ENCODE measurements at places on chromosomes 12 and 14.

DNA sequence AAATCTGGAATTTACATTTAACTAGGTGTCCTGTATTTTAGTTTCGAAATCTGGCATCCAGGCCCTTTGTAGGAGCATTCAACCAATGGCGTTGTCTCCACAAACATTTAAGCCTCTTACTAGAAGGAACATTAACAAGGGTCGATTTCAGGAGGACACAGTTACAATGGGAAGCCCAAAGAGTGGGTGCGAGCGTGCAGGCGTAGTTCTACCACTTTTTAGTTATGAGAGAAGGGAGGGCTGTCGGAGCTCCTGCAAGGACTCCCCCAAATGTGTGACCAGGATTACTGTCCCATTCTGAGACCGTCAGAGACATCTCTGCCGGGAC lies 365 bp upstream of the ABHD4 start:
- DNase-seq = no peak

- DNase-seq = no peak
Observed at GRCh38 chr14:24556756-24557155, 19.3 kb downstream of the CTSG start.

DNA sequence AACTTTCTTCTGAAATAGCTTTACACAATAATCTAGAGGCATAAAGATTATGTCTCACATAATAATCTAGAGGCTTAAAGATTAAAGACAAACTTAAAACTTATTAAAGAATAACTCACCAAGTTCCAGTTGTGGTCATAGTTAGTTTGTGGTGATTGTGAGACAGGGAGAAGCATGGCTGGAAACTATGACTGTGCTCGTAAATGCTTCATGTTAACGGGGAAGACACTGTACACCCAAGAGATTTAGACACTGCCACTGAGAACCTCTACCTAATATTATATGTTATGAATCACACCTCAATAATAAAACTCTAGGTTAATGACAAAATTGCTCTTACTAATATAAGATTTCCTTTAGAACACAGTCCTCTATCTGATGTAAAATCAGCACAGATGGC lies 541.6 kb downstream of the TMEM121 start:
- DNase-seq = no peak

DNA sequence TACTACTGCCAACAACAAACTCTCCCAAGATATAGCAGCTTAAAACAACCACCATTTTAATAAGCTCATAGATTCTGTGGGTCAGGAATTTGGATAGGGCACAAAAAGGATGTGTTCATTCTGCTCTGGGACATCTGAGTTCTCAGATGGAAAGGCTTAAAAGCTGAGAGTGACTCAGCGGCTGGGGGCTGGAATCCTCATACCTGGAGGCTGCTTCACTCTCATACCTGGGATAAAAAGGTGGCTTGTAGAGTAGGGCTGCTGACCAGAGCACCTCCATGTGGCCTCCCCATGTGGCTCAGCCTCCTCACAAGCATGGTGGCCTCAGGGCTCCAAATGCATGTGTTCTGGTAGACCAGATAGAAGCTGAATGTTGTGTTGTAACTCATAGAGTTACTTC lies 20.2 kb upstream of the PELI2 start:
- no peak for DNase-seq

GRCh38 chr12:93766796-93767523 lies 89.8 kb downstream of the CRADD start:
- DNase-seq = no peak

- peak; percentile 98 for DNase-seq
Observed at GRCh38 chr12:57454566-57455373, at the start of gene INHBE. Gene INHBE (plus strand): TSS chr12:57455307. CDS start chr12:57455537, 230 bp downstream.

DNA sequence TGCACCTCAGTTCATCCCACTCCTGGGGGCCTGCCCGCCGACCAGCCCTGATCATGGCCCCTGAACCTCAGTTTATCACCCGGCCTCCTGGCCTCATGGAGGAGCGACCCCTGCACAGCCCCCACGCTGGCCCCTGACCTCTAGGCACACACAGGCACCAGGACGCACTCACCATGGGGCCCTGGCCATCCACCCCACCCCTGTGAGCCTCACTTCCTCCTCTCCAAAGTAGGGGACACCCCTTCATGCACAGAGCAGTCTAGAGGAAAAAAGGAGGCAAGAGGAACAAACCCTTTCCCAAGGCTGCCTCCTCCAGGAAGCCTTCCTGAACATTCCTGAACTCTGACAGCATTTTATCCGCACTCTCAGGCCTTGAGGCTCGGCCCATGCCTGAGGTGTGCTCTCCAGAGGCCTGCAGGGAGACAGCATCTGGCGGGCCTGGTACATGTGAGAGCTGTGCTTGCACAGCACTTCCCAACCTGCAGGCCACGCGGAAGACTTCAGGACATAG lies 39.4 kb downstream of the CCNK start:
- DNase-seq = no peak

DNA sequence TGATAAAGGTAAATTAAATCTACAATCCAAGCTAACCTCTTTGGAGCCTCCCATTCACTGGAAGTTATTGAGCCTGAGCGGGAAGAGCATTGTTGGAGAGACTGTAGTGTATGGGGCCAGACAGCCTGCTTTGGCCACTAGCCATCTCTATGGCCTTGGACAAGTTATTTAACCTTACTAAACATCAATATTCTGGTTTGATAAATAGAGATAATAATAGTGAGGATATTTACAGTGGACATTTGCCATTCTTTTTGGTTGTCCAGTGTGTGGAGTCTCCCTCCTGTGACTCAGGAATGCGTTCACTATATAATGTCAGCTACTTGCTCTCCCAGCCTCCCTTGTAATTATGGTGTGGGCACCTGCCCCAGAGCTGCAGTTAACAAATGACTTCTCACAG lies 216.1 kb downstream of the SLC38A4 start:
- no peak for DNase-seq

- no peak for DNase-seq
Observed at GRCh38 chr14:23173031-23173430, 10.4 kb downstream of the SLC7A8 start.

DNA sequence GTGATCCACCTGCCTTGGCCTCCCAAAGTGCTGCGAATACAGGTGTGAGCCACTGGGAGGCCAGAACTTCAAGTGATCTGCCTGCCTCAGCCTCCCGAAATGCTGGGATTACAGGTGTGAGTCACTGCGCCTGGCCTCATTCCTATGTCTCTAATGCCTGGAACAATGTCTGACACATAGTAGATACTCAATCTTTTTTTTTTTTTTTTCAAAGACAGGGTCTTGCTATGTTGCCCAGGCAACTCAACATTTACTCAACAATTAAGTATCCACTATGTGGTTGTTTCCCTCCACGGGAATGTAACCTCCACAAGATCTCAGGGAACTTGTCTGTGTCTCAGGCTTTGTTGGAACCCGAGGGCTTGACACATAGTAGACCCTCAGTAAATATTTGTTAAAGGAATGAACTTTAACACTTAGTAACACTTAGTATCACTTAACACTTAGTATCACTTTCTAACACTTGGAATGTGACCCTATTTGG lies 3.0 kb upstream of the TMEM120B start:
- DNase-seq = no peak

- DNase-seq = no peak
Observed at GRCh38 chr14:70378696-70379095, 19.2 kb upstream of the COX16 start.

GRCh38 chr12:6180268-6181051 lies 19.7 kb upstream of the CD9 start:
- DNase-seq = no peak

- peak; percentile 36 for DNase-seq
Observed at GRCh38 chr14:90760591-90761316, 55.5 kb downstream of the TTC7B start.

- DNase-seq = no peak
Observed at GRCh38 chr14:105154476-105154871, 14.1 kb downstream of the JAG2 start.

DNA sequence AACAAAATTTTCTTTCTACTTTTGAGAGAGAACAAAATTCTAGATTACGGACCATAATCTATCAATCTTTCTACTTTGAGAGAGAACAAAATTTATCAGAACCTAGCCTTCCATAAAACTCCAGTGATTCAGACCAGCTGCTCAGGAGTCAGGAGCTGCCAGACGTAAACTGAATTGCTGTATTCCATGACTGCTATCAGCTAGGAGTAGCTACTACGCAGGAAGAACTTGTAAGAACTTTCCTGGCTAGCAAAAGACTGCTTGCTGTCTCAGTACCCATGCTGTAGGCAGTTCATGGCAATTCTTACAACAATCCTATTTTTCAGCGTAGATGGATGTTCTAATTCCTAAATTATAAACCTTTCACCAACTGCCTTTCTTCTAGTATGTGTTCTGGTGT lies 73.3 kb downstream of the MED13L start:
- DNase-seq = no peak

GRCh38 chr14:95062946-95063345 lies 94.4 kb downstream of the DICER1 start:
- DNase-seq = no peak

DNA sequence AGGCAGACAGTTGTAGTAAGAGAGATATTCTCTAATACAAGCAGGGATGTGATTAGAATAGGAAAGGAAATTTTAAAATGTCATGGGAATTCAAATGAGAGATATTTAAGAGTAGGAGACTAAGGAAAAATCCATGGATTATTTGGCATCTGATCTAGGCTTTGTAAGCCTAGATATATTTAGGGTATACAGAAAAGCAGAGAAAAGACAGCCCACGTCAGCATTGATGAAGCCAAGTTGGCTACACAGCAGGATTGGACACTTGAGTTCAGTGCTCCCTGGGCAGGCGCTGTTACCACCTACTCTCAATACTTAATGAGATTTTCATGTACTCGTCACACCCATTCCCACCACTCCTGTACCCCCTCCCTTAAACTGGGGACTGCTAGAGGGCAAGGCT lies 1.7 kb upstream of the KCNJ8 start:
- no peak for DNase-seq

DNA sequence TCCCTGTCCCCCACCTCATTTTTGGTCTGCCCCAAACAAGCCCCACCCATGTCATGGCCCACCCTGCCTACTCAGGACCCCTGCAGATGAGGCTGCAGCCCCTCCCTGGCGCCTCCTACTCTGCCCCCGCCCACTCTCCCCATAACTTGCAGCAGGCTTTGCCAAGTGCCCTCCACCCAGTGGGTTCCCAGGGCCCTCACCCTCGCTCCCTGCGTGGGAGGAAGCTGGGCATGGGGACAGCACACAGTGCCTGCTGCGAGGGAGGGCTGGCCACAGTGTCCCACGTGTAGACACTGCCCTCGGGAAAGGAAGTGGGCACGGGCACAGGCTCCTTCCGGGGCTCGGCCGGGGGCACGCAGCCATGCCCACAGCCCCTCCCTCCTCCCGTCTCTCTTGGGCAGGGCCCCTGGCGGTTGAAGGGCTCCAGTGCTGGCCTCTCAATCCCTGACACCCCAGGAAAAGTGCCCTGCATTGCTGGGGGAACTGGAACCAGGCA lies 9.4 kb downstream of the AKT1 start:
- DNase-seq = no peak

GRCh38 chr14:104746071-104746545 lies 6.8 kb upstream of the SIVA1 start:
- DNase-seq = no peak

GRCh38 chr12:19058235-19059021 lies 71.1 kb upstream of the PLEKHA5 start:
- no peak for DNase-seq

DNA sequence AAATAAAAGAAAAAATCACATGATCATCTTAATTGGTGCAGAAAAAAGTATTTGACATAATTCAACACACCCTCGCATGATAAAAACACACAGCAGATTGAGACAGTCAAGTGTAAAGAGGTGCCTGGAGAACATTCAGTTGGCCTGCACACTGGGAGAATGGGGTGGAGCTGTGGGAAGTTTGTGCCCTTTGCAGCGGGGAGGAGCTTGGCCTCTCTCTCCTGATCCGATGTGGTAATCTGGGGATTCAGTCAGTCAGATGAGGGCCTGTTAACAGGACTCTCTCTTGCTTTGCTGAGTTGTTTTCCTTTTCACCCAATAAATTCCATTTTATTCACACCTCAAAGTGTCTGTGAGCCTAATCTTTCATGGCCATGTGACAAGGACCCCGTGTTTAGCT lies 5.9 kb downstream of the SERPINA6 start:
- peak; percentile 54 for DNase-seq

DNA sequence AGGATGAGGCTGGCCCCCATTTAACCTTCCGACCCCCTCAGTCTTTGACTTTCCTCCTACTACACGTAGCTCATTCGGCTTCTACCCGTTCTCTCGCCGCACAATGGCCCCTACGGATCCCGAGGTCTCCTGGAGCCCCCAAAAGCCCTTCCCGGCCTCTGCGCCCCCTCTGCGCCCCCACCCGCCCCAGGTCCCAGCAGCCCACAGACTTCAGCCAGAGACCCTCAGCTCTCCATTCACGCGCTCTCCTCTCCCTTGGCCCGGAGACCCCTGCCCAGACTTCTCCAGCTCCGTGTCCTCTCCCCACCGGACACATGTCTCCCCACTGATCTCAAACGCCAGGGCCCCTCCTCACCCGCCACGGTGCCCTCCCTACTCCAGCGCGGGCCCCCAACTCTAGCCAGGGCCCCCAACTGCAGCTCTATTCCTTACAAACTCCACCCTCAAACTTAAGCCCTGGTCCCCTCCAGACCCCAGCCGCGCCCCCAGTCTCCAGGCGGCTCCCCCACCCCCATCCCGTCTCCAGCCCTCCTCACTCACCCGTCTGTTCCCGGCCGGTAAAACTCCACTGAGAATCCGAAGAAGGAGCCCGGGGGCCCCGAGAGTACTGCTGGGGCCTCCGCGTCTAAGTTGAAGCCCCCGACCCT lies 502 bp downstream of the ITGA5 start:
- DNase-seq = no peak

GRCh38 chr14:22410497-22410896 lies 178.5 kb downstream of the DAD1 start:
- no peak for DNase-seq

DNA sequence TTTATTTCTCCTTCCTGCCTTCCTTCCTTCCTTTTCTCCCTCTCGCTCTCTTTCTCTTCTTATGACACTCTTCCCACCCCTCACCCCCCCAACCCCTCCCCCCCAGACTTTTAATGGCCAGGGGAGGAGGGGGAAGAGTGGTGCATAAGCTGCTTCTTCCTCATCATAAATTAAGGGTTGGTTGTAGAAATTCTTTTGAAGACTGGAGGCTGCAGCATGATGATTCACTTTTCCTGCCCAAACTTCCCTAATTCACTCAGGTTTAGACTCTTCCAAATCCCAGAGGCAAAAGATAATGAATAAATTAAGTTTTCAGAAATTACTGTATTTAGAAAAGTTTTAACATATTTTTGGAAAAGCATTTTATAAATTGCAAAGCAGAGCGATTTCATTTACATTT lies 58.2 kb downstream of the GRIP1 start:
- DNase-seq = no peak

GRCh38 chr12:44584625-44585024 lies 291.5 kb downstream of the NELL2 start:
- DNase-seq = no peak

GRCh38 chr12:95908573-95908972 lies 33.8 kb downstream of the CCDC38 start:
- no peak for DNase-seq

GRCh38 chr14:102262929-102263462 lies 42.0 kb downstream of the MOK start:
- peak; percentile 82 for DNase-seq
